Hematopoietic multipotent progenitor cell treated with erythropoietin and hydrocortisone succinate and interleukin-3 and kit ligand, for 4 days (in vitro differentiated cells): ENCODE measurements at places on chromosomes 13 and 19.

DNA sequence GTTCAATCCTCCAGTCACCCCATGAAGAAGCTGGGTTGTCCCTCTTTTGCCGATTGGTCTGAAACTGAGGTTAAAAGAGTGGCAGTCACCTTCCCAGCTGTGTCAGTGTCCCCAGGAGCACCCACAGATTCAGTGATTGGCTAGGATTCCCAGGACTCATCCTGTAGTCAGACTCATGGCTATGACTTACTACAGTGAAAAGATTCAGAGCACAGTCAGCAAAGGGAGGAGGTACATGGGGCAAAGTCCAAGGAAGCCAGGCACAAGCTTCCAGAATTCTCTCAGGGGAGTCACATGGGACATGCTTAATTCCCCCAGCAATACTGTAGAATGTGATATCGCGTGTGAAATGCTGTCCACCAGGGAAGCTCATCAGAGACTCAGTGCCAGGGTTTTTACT lies 14.2 kb downstream of the ZNF473 start:
- no peak for DNase-seq

DNA sequence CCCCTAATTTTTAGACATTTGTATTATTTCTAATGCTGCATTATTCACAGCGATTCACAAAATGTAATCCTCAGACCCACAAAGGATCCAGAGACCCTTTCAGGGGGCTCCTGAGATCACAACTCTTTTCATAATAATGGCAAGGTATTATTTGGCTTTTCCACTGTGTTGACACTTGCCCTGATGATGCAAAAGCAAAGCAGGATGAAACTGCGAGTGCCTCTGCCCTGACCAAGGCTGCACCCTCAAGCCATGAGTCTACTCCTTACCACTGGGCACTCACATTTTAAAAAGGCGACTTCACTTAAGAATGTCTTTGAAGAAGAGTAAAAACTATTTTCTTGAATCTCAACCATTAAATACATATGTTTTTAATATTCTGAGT lies 11.4 kb downstream of the ELF1 start:
- no peak for DNase-seq

DNA sequence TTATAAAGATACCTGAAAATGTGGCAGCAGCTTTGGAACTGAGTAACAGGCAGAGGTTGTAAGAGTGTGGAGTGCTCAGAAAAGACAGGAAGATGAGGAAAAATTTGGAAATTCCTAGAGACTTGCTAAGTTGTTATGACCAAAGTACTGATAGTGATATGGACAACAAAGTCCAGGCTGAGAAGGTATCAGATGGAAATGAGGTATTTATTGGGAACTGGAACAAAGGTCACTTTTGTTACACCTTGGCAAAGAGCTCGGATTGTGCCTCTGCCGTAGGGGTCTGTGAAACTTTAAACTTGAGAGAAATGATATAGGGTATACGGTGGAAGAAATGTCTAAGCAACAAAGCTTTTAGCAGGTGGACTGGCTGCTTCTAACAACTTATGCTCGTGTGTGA lies 419.9 kb downstream of the PCDH17 start:
- no peak for DNase-seq

- DNase-seq: no peak
Measured at GRCh38 chr13:84867246-84867645, 932.0 kb downstream of the SLITRK6 start.

- DNase-seq: no peak
Measured at GRCh38 chr19:31875591-31875990, 469.8 kb upstream of the ZNF507 start.

- no peak for DNase-seq
Measured at GRCh38 chr13:112972258-112972657, 3.2 kb downstream of the MCF2L start.

DNA sequence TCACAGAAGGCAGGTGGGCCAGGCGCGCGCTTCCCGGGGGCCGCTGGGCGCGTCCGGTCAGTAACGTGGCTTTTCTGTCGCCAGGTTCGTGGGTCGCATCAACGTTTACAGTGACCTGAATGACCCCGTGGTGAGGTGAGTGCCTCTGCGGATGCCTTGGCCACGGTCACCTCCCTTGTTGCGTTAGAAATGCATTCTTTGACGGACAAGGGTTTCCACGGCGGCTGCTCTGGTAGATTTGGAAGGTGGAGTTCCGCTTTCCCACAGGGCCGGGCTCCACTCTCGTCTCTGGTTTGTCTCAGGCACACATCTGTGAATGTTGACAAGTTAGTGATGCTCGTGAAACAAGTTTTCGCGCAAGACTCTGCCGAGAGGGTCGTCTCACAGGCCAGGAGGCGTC lies 130.0 kb downstream of the ATP11A start:
- DNase-seq: no peak

DNA sequence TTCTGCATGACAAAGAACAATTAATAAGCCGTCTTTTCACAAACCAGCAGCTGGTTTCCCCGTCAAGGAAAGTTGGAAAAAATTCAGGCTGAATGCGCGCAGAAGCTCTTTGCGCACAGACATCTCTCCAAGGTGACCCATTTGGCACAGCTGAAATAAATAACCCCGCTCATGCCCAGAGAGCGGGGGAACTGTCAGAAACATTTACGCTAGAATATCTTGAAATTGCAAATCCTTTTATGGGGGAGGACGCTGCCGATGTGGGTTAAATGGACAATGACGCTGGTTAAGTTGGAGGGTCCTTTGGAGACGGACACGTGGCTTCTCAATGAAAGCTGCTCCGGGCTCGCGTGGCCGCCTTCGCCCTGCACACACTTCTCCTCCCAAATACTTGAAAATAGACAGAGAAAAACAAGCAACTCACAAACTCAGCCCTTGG lies 30.6 kb downstream of the GSX1 start:
- no peak for DNase-seq

DNA sequence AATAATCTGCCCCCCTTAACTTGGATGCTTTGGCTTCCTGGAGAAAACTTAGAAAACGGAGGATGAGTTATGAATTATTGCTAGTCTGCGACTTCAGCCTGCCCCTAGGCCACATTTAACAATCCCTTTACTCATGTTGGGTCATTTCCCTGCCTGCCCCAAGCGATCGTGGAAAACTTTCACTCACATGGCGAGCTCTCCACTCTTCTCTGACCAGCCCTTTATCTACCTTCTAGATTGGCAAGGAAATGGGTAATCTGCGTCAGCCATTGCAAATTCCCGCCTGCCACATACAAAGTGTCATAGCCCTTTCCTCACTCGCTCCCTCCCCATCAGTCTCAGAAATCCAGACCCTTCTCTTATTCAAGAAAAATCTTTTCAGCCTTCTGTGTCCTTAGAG lies 154.3 kb upstream of the IRS2 start:
- no peak for DNase-seq

DNA sequence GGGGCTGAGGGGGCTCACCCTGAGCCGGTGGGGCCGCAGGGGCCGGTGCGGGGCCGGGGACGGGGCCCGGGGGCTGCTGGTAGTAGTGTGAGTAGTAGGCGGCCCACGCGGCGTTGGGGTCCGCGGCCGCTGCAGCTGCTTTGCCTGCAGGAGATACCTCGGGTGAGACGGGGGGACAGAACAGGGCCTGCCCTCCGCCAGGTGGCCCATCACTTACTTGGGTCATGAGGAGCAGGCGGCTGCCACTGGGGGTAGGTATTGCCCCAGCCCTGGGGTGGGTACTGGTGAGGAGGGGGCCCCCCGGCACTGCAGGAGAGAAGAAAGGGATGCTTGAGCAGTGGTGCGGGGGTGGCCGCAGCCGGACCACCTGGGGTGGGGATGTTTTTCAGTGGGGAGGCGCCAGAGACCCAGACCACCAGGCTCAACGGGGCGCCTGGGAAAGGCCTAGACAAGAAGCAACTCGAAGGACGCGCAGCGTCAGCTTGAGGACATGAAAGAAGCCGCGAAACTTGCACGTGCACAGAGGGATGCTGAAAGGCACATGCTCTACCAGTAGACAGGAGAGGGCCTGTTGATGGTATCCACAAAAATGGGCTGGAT lies 8.9 kb downstream of the KHSRP start:
- no peak for DNase-seq

DNA sequence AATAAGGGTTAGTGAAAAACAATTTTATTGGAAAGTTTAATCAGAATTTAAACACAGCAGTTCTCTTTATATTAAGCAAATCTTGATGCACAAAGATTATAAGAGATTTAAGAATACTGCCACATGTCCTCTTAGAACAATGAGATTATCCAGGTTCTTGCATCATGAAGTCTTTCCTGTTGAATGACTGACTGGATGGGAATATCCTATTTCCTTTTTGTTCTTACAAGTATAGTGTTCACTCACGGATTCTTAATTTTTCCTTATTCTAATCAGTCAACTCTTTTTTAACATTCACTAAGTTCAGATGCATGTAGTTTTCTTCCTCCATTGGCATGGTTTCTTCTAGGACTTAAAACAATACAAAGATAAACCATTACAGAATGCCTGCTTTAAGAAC lies 10.1 kb downstream of the URI1 start:
- no peak for DNase-seq

- no peak for DNase-seq
Measured at GRCh38 chr13:99564386-99564785, 63.1 kb downstream of the TM9SF2 start.

GRCh38 chr19:47145639-47146486 lies 15.2 kb downstream of the SAE1 start:
- no peak for DNase-seq

DNA sequence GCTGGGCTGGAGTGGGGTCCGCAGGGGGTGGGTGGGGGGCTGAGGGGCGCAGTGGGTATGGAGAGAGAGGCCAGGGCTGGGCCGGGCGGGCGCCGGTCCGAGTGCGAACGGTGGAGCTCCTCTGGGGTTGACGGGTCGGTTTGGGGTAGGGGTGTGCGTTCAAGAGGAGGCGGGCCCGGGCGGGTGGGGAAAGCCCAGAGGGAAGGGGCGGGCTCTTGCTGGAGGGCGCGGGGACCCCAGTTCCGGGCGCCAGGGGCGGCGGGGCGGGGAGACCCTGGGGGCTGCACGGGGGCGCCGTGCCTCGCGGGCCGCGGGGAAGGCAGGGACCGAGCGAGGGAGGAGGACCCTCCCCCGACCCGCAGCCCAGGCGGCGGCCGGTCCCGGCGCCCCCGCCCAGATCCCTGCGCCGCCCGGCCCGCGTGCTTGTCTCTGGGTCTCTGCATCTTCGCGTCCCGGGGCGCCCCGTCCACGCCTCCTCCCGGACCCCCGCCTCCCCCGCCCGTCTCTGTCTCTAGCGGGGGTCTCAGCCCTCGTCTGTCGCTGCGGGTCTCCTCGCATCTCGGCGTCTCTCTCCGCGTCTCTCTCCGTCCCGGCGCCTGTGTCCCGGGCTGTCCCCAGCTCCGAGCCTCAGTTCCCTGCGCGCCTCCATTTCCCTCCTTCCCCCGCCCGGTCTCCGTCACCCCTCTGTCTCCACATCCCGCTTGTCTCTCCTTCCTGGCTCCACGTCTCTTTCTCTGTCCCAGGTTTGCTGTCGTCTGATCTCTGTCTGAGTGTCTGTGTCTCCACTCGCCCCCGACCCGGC lies 8.3 kb upstream of the SHISA7 start:
- DNase-seq: peak; percentile 32

DNA sequence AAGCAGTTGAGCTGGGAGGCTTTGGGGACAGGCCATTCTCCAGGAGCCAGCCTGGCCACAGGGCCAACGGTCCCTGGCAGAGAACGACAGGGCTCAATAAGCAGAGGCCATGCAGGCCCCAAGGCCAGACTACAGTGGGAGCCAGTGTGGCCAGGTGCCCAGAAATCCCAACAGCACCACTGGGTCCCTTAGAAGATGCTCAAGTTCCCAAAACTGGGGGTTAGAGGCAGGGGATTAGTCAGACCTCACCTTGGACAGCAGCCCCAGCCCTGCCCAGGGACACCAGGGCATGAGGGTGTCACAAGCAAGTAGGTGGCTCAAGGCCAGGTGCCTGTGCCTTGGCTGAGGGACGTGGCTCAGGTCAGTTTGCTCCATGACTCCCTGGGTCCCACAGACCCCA lies 12.8 kb downstream of the SCGB2B2 start:
- no peak for DNase-seq

GRCh38 chr19:755063-755462 lies 4.2 kb downstream of the MISP start:
- no peak for DNase-seq

DNA sequence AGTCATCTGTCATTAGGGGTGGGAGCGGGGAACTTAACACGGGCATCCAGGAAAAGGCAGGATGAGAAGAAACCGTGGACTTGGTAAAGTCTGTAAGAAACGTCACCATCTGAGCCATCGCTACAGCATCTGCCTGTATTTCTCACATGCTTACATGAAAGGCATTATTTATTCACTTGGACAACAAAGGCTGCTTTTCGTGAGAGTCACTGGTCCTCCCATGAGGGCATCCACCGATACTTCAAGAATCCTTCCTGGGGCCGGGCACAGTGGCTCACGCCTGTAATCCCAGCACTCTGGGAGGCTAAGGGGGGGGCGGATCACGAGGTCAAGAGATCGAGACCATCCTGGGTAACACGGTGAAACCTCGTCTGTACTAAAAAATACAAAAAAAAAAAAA lies 16.1 kb downstream of the ZNF446 start:
- DNase-seq: no peak

- no peak for DNase-seq
Measured at GRCh38 chr13:37531049-37531448, 67.5 kb downstream of the POSTN start.

DNA sequence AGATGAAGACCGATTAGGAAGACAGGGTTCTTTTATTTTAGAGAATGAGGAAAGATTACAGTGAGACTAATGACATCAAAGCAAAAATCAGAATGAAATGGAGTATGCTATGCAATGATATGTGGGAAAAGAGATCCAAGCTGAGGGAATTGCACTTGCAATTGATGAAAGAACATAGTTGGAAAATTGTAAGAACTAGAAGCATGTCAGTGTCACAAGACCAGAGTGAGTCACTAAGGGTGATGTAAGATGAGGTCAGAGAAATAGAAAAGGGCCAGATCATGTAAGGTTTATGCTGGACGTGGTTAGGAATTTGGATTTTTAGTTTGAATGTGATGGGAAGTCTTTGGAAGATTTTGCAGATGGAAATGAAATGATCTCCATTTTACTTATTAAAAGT lies 1937.3 kb downstream of the OLFM4 start:
- DNase-seq: no peak

GRCh38 chr13:40342901-40343300 lies 323.5 kb downstream of the FOXO1 start:
- DNase-seq: no peak

- DNase-seq: peak; percentile 91
Measured at GRCh38 chr19:1279782-1280341, 4.5 kb downstream of the FAM174C start.

DNA sequence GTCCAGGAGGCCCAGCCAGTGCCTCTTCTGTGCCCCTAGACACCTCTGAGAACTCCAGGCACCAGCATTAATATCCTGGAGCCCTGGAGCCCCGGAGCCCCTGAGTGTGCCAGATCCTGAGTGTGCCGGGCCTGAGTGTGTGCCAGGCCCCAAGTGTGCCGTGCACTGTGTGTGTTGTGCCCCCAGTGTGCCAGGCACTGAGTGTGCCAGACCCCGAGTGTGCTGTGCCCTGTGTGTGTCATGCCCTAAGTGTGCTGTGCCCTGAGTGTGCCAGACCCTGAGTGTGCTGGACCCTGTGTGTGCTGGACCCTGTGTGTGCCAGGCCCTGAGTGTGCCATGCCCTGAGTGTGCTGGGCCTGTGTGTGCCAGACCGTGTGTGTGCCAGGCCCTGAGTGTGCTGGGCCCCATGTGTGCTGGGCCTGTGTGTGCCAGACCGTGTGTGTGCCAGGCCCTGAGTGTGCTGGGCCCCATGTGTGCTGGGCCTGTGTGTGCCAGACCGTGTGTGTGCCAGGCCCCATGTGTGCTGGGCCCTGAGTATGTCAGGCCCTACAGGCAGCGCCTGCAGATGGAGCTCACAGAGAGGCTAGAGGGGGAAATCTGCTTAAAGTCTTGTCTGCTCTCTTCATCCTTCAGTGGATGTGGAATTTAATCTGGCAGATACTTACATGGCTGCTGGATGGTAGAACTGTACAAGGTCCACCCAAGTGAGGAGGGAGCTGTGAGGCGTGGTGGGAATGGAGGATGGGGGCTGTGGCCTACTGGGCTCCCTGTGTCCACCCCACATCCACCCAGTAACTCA lies 53.9 kb downstream of the C13orf46 start:
- DNase-seq: no peak
